Adipose tissue (tissue), 3 donors: ENCODE measurements at places on chromosomes 3 and 15. TPM values are rescaled to one million over a fixed set of nuclear protein-coding genes. Genes with fewer than 3 reads are reported as not detected.

ACKR4 gene
- 2.6 TPM for polyA plus RNA-seq

UBAP1L gene
- polyA plus RNA-seq = 1.3 TPM

MOBP gene
- polyA plus RNA-seq = 0.07 TPM

LRRFIP2 gene
- 27.8 TPM for polyA plus RNA-seq

SLC6A11 gene
- 0.03 TPM for polyA plus RNA-seq

KNL1 gene
- 0.12 TPM for polyA plus RNA-seq

TEX55 gene
- not detected for polyA plus RNA-seq

VILL gene
- 13.8 TPM for polyA plus RNA-seq

SLC2A2 gene
- polyA plus RNA-seq = not detected

NR2C2 gene
- 7.9 TPM for polyA plus RNA-seq

CLDN11 gene
- 2.0 TPM for polyA plus RNA-seq

VIPR1 gene
- polyA plus RNA-seq = 12.6 TPM

SCN5A gene
- polyA plus RNA-seq = 0.11 TPM

FYCO1 gene
- 7.0 TPM for polyA plus RNA-seq

EFCAB12 gene
- polyA plus RNA-seq = 0.56 TPM

KCNMB2 gene
- 1.0 TPM for polyA plus RNA-seq

BCHE gene
- polyA plus RNA-seq = 1.1 TPM

SENP2 gene
- 7.2 TPM for polyA plus RNA-seq

CHRM5 gene
- polyA plus RNA-seq = not detected

RIOX2 gene
- 20.3 TPM for polyA plus RNA-seq

CPNE9 gene
- not detected for polyA plus RNA-seq

TRPM1 gene
- polyA plus RNA-seq = 0.24 TPM

CHL1 gene
- 1.7 TPM for polyA plus RNA-seq
